ENCODE measurements at places on chromosomes 6 and 20.

DNA sequence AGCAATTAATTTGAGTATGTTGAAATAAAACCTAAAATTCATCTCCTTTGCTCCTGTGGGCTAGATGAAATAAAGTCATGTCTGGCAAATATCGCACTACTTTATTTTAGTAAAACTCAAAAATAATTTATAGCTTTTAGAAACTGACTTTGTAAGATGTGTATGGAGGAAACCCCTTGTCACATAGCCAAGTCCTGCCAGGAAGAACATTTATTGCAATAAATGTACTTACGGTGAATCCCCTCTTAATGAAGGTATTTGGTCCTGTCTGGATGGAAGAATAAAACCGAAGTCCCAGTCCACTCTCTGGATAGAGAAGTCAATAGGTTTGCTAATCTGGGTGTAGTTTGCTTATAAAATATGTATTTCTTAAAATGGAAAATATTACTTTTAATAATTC, 1226.8 kb upstream of the MAP3K7 start:
- DNase-seq = no peak

- DNase-seq = no peak
Observed at GRCh38 chr6:143232849-143233248, 172.2 kb downstream of the AIG1 start.

GRCh38 chr20:39117491-39117890, 155.3 kb downstream of the DHX35 start:
- DNase-seq = peak; percentile 76

GRCh38 chr20:20699144-20699543, 13.3 kb downstream of the RALGAPA2 start:
- peak; percentile 64 for DNase-seq

DNA sequence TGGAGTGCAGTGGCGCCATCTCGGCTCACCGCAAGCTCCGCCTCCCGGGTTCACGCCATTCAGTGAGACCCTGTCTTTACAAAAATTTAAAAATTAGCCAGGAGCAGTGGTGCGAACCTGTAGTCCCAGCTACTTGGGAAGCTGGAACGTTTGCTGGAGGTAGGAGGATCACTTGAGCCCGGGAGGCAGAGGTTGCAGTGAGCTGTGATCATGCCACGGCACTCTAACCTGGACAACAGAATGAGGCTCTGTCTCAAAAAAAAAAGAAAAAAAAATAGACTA, 5.7 kb upstream of the PARD6B start:
- DNase-seq = no peak

GRCh38 chr6:67889682-67889995, 745.4 kb upstream of the ADGRB3 start:
- DNase-seq = no peak

GRCh38 chr6:132962936-132963868, 148.8 kb downstream of the RPS12 start:
- DNase-seq = no peak

- no peak for DNase-seq
Observed at GRCh38 chr6:43909474-43910148, 139.6 kb downstream of the VEGFA start.

DNA sequence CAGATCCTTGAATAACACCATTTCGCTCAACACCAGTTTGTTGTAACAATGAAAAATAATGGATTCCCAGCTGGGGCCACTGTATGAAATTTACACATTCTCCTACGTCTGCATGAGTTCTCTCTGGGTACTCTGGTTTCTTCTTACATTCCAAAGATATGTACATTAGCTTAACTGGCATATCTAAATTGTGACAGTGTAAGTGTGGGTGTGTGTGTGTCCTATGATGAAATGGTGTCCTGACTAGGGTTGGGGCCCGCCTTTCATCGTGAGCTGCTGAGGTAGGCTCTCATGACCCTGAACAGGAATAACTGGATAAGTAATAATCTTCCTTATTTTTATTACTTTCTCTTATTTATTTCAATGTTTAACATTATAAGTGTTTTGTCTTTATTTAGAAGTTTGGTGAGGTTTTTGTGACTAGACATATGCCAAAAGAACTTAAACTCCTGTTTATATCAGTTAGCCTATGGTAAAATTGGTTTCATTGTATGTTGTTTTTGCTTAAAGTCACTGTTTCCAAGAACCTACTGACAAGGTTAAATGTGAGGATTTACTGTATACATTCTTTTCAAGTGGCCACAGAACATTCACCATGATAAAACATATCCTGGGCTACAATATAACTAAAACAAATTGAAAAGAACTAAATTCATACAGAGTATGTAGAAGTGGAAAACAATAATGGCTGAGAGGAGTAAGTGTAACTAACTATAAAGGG, 42.4 kb downstream of the RBL1 start:
- DNase-seq = no peak

DNA sequence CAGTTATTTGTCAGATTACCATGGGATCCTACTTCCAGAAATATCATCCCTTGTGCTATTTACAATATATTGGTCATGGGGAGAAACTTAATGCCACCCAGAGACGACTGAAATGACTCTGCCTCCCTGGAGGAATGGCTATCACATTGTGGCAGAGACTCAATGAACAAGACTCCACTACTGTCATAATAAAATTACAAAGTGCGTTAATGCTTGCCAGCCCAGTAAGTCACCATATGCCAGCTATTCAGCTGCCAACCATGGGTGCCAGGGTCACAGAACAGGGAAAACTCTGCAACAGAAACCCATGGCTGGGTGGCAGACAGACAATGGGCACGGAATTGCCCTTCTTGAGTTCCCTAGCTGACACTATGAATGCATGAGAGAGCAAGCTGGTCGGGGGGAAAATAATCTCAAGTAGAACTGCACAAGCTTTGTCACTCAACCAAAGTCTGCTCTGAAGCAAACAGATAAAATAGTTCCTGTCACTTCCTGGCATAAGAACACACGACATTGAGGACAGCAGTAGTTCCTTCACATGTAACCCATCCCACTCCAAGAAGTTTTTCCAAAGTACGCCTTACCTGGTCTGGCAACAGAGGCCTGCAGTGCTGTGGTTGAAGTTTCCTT, 32.1 kb downstream of the TP53INP2 start:
- no peak for DNase-seq

DNA sequence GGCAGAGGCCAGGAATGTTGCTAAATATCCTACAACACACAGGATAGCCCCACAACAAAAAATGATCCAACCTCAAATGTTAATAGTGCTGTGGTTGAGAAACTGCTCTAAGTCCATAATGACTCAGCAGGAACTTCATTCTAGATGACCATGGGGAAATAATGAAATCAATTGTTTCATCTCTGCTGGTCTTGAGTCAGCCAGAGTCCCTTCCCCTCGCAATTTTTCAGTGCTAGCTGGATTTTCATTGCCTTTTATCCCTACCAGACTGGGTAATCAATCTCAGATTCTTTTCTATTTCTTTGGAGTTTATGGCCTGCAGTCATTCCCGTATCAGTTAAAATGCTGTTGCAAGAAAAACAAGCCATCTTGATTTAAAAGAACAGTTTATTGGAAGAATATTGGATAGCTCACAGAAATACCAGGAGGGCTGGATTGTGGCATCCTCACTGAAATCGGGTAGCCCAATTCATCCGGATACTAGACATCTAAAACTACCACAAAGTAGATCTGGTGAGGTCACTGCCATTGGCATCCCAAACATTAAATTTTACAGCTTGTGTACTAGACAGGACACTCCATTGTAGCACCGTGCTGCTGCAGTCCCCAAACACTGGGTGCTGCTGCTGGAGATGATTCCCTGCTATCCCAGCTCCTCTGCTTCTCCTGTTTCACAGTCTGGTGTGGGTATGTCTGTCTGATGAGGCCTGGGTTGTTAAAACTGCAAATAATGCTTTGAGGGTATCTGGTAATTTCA, 30.3 kb upstream of the POPDC3 start:
- no peak for DNase-seq

DNA sequence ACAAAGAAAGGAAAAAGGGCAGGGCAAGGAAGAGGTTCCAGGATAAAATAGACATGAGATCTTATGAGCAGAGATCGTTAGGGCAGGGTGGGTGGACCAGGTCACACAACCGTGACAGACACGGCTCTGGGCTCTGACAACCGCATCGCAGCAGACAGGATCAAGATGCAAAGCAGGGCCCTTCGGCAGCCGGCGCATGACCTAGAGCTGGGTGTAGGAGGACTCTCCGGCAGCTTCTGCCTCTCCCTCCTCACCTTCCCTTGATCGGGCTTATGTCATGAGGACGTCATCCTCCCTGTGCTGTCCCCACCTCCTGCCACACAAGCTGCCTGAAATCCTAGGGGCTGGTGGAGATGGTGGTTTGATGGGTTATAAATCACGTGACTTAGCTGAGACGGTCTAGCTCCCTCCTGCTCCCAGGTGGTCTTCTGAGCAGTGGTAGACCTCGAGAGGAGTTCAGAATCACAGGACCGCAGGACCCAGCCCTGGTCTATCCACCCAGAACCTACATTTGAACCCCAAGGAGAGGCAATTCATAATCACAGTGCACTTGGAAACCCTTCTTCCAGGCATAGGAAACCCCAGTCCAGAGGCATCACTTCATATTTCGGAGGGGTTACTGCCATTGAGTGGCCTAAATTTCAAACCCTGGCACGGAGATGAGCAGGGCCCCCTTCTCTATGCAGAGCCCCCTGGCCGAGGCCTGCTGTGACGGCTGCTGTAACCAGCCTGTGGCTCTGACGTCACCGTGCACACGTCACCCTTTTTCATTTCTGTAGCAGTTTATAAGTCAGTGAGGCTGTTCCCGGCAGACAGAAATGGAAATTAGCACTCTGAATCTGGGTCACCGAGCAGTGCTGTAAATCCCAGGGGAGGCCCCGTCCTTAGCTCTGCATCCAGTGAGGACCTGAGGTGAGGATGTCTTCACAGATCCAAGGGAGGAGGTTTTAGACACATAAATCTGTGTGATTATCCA, 8.7 kb upstream of the CCR6 start:
- DNase-seq = no peak

- no peak for DNase-seq
Observed at GRCh38 chr6:139186692-139187091, 51.8 kb downstream of the HECA start.

GRCh38 chr6:88865275-88865674, 98.1 kb downstream of the RNGTT start:
- DNase-seq = no peak

GRCh38 chr6:136809091-136809860, 13.1 kb upstream of the PEX7 start:
- no peak for DNase-seq

DNA sequence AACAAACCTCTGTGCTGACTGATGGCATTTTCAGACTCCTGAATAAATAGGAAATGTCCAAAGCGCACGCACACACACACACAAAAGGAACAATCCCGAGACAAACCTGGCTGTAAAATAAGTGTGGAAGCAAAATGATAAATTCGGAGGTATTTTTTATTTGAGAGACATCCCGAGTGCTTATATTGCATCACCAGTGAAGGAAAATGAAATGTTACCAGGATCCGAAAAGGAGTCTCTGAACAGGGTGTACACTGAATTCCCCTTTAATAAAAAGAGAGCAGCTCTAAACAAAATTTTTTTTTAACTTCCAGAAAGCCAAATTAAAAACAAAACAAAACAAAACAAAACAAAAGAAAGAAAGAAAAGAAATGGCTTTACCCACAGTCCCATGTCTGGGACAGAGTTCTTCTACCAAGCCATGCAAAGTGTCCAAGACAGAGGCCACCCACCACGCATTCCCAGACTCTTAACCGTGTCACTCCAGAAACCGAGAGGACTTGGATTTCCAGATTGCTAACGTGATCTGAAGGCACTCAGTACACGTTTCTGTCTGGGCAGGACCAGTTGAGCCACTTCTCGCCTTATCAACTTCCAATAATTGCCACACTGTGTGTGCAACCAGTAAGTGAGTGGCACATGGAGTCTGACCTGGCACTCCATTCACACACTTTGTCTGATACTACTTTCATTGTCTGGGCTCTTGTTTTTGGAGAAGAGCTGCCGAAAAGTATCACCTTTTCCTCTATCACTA, 817 bp downstream of the ME1 start:
- no peak for DNase-seq

- DNase-seq = peak; percentile 14
Observed at GRCh38 chr6:34146801-34147592, 1.1 kb upstream of the GRM4 start.

DNA sequence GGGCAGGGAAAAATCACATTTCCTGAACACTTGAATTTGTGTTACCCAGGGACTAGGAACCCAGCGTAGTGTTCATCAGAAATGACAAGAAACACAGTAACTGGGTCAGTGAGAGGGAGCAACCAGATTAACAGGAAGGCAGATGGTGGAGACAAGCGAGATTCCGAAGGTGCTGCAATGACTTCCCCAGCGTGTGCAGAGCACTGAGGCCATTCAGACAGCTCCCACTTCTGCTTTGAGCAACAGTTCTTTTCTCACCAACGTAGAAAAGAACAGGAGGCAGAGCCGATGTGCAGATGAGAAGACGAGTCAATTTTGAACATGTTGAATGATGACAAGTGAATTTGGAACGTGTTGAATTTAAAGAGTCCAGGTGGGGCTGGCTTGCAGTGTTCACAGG, 63.1 kb upstream of the IFNGR1 start:
- DNase-seq = no peak

GRCh38 chr6:27111743-27112142, 135.8 kb upstream of the PRSS16 start:
- DNase-seq = no peak

GRCh38 chr6:42704251-42704936, 18.0 kb downstream of the PRPH2 start:
- peak; percentile 73 for DNase-seq

DNA sequence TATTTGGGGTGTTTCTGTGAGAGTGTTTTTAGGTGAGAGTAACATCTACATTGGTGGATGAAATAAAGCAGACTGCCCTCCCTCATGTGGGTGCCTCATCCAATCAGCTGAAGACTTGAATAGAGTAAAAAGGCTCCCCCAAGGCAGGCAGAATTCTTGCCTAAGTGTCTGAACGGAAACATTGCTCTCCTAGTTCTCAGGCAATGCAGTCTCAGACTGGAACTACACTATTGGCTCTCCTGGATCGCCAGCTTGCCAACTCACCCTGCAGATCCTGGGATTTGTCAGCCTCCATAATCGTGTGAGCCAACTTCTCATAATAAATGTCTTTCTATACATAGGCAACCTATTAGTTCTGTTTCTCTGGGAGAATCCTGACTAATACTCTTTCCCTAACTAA, 5.5 kb upstream of the TMEM170B start:
- no peak for DNase-seq

GRCh38 chr6:79802657-79803300, 144.6 kb downstream of the ELOVL4 start:
- DNase-seq = no peak

DNA sequence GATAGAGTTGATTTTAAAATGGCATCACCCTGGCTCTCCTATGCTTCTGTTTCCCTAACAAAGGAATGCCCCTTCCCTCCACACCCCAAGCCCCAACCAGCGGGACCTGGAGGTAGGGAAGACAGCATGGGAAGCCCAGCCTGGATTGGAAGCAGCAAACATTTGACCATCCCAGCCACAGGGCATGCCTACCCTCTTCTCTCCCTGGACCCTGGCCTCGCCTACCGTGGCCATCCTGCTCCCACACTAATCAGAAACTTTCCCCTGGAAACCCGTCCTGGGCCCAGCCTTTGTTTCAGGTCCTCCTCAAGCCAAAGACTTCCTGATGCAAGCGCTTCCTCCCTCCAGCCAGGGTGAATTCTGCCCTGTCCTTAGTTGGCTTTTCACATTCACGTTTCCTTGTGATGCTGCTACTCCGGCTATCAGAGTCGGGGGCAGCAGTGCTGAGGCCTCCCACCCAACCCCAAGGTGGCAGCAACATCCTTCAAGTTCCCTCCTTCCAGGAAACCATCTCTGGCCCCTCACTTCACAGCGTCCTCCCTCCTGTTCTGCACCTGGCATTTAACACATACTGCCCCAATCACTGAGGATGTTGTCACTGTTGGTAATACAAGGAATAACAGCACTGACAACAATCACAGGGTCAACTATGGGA, 18.2 kb upstream of the ANGPT4 start:
- DNase-seq = no peak
